ENCODE measurements at places on chromosomes 6 and 20.
A peak's percentile ranks its signal among the peaks of the same experiment; 100 is the strongest.

GRCh38 chr20:23018432-23018831, 16.7 kb upstream of the SSTR4 start:
- no peak for DNase-seq

GRCh38 chr6:98036344-98036923, 753.4 kb upstream of the MMS22L start:
- DNase-seq = no peak

- no peak for DNase-seq
These were observed 3.3 kb downstream of the SLC17A2 start for GRCh38 chr6:25927178-25927577.

- DNase-seq = no peak
These were observed 24.4 kb upstream of the FKBP1A start for GRCh38 chr20:1417273-1417672.

DNA sequence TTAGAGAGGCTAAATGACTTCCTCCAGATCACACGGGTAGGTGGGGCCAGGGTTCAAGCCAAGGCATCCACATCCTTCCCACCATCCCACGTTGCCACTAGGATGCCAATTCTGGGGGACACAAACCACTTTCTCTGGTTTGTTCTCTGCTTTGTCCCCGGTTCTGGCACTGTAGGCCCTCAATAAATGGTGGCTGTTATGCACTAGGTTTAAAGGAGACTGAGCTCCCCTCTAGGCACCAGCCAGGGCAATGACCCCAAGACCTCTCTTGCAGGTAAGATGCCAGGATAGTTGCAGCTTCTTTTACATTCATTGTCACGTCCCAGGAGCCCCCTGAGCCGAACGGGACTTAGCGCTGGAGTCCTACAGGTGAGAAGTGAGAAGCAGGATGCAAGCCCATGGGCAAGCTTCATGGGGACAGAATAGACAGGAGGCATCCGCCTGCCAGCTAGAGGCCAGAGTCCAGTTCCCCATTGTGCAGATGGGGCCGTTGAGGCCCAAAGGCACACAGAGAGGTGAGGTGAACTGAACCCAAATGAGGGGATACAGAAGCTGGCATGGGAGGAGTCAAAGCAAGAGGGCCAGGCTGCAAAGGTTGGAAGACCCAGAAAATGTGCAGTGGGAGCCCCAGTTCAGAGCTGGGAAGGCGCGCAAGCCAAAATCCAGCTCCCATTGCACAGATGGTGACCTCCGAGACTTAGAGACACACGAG, 677 bp downstream of the PXMP4 start:
- no peak for DNase-seq

- no peak for DNase-seq
These were observed 10.5 kb downstream of the KDM1B start for GRCh38 chr6:18165751-18166150.

DNA sequence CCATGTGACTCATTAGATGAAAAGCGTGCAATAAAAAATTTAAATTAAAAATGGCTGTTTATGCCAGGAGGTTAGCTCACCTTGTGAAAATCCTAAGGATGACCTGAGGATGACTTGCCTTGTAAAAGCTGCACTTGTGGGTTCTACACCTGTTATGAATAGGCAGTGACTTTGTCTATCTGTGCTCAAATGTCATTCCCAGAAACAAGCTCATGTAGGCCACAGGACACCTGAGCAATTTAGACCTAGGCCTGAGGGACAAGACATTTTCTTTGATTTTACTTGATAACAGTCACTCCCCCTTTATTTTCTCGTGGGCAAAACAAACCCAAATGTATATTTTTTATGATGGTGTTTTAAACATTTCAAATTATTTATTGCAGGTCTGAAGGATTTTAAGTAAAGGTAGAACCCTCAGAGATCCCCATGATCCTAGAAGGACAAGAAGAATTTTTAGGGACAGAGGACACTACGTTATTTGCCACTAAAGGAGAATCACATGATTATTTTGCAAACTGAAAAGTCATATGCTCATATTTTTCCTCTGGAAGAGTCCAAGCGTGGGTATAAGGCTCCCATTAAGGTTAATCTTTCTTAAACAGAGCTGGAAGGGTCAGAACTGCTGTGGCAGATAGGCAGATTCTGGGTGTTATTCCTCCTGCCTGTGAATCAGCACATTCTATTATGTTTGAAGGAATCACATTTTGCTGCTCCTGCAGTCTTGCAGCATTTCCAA, 277.5 kb upstream of the MAN1A1 start:
- DNase-seq = no peak

GRCh38 chr20:22387452-22387851, 196.9 kb downstream of the FOXA2 start:
- DNase-seq = no peak

GRCh38 chr6:6131492-6132109, 124.9 kb upstream of the NRN1 start:
- DNase-seq = no peak

- DNase-seq = no peak
These were observed 59.9 kb upstream of the MAP3K4 start for GRCh38 chr6:160931378-160932310.

DNA sequence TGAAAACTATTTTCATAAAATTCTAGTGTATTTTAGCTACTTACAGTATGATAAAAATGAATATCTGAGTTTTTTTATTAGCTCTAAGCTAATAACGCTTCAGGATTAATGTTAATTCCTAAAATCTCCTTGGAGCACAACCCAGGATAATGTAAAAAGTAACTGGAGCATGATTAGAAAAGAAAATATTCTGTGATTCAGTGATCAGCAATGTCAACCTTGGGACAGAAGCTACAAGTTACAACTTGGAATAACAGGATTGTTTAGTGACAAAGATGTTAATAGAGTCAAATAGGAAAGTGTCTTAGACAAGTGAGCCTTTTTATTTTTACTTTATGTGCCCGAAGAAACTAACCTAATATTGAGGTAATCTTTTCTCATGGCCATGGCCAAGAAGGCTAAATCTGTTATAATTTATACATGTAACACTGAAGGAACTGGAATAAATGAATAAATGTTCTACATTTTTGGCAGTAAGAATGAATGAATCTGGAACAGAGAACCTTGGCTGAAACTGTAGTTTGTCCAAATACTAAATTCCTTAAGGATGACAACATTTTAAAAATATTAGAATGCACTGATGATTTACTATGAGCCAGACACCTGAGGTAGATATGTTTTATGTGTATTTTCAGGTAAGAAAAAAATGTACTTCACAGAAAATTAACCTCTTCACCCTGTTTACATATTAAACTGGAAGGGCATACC, 994.0 kb downstream of the GRIK2 start:
- no peak for DNase-seq

GRCh38 chr6:136586295-136586694, 36.1 kb upstream of the MAP7 start:
- no peak for DNase-seq

- DNase-seq = no peak
These were observed 28.9 kb downstream of the CNKSR3 start for GRCh38 chr6:154481521-154482013.

DNA sequence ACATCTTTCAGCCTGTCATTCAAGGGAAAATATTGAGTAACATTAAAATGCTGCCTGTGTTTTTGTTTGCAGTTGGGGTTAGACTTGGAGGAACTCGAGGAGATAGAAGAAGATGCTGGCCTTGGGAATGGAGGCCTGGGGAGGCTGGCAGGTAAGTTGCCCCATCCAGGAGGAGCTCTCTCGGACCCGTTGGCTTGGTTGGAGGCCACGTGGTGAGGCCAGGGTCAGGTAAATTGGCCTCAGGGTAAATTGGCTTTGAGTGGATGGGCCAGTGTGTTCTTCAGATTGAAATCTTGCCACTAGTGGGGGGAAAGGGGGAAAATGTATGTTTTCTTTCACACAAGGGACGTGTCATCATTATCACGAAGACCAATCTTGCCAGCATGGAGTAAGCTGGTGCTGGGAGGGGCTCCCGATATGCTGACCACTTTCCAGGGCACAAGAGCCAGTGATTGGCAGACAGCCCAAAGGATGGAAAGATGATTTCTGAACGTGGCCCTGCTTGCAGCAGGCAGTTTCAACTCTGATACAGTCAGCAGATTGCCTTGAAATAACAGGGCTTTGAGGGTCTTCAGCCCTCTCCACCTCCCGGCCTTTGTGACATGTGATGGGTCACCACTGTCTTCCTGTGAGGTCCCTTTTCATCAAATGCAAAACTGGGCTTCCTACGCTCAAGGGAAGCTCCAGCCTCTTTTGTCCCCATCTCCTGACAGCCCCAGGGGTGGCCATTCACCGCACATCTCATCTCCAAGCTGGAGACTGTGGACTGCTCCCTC, 21.4 kb downstream of the PYGB start:
- DNase-seq = no peak

GRCh38 chr6:136656121-136656520, 105.9 kb upstream of the MAP7 start:
- no peak for DNase-seq

GRCh38 chr6:119683031-119683430, 333.5 kb upstream of the MAN1A1 start:
- DNase-seq = no peak

GRCh38 chr6:132236281-132236680, 165.0 kb downstream of the MOXD1 start:
- DNase-seq = no peak

DNA sequence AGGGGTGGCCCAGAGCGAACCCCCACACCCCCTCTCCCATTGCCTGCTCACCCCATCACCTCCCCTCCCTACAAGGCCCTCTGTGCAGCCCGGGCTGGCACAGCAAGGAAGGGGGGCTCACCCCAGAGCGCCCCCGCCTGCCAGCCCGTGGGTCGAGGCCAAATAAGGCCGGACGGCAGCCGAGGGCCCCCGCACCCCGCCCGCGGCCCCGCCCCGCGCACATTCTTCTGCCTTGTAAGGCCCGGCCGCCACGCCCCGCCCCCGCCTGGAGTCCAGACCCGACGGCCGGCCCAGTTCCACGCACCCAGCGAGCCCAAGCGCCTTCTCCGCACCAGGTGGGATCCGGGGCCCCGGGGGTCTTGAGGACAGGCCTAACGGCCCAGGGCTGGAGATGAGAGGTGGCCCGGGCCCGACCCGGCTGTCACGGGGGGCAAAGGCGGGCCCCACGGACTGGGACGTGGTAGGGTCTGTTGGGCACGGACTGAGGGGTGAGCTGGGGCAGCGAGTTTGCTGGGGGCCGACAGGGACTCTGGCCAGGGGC, at the start of gene MYL9:
Gene MYL9, plus strand, starts transcription at position 293 of the 541 bp plus-strand sequence. CDS start 3,366 bp downstream, outside the sequence.
- DNase-seq = peak; percentile 17

Data from T-helper 2 cell (primary cell).